ENCODE measurements at places on chromosomes 3 and 15.

- no peak for DNase-seq
Measured at GRCh38 chr3:139312416-139312815, 31.4 kb upstream of the MRPS22 start.

DNA sequence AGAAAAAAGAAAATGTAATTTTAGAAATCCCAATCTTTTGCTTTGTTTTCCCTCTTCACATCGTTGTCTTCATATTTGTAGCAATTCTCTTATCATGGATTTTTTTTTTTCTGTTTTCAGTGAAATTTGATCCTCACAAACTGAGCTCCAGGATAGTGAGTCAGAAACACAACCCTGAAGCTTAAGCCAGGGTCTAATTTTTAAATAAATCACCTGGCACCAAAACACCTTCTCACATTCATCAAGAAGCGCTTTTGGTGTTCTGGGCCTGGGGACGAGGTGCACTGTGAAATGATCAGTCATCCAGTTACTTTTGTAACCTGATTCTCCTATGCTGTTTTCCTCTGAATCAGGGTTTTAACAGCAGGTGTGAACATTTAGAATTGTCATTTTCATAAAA, 87.7 kb downstream of the REC114 start:
- no peak for DNase-seq

DNA sequence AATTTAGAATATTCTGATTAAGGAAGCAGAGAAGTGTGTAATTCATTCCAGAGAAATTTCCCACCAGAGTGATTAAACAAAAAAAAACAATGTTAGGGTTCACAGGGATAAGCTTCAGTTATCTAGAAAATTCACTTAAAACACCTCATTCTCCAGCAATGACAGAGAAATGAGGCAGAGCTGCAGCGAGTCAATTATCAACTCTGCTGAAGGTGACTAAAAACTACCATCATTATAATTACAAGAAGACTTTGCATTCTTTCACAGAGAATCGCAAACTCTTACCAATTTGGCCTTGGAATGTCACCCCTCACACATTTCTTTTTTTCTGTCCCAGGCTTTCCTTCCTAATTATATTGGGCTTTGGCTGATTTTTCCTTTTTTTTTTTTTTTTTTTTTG, 117.1 kb downstream of the RAB11A start:
- no peak for DNase-seq

- no peak for DNase-seq
Measured at GRCh38 chr3:185267193-185267592, 13.3 kb upstream of the EHHADH start.

DNA sequence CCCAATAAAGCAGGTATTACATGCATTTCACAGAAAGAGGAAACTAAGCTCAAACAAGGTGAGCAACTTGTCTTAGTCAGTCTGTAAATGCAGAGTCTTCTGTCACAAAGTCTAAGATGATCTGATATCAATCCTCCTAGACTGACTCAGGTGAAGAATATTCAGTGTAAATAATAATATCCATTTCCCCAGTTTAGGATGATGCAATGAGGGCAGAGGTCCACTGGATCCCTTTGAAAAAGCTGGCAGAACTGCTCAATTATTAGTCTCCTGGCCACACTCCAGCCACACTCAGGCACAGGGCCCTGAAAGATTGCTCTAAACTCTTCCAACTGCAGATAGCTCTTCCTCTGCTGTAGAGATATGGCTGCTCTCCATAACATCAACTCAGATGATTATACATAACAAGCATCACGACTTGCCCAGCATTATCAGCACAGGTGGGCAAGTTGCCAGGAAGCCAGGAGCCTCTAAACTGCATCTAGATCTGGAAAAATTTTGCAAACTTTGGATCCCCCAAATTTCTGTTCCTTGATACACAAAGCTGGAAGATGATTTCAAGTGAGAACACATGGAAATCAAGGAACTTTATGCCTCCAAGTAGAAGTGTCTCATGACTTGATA, 129.8 kb upstream of the CPNE4 start:
- no peak for DNase-seq

- no peak for DNase-seq
Measured at GRCh38 chr3:128495435-128495970, 2.5 kb upstream of the GATA2 start.

DNA sequence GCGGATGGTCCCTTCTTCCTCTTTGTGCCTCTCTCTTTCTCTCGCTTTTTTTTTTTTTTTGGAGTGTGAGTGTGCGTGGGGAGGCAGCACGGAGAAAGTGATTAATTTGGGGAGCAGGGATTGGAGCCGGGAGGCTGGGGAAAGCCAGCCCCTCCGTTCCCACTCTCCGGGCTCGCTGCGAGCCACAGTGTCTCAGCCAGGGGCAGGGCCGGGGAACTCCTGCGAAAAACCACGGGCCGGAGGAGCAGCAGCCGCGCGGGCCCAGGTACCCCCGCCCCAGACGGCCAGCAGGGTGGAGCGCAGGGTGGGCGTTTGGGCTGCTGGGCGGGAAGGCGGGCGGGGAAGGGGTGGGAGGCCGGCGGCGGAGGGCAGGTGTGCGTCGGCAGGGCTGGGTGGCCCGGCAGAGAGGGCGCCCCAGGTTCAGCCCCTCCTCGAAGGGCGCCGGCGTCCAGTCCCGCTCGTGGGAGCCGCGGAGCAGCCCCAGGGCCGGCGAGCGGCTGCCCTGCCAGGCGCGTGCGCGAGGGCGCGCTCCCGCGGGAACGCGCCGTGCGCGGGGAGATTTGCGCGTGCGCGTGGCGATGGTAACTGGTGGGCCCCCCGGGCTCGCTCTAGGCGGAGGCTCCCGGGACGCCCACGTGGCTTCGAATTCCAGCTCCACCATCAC, 1.4 kb downstream of the CHL1 start:
- no peak for DNase-seq

DNA sequence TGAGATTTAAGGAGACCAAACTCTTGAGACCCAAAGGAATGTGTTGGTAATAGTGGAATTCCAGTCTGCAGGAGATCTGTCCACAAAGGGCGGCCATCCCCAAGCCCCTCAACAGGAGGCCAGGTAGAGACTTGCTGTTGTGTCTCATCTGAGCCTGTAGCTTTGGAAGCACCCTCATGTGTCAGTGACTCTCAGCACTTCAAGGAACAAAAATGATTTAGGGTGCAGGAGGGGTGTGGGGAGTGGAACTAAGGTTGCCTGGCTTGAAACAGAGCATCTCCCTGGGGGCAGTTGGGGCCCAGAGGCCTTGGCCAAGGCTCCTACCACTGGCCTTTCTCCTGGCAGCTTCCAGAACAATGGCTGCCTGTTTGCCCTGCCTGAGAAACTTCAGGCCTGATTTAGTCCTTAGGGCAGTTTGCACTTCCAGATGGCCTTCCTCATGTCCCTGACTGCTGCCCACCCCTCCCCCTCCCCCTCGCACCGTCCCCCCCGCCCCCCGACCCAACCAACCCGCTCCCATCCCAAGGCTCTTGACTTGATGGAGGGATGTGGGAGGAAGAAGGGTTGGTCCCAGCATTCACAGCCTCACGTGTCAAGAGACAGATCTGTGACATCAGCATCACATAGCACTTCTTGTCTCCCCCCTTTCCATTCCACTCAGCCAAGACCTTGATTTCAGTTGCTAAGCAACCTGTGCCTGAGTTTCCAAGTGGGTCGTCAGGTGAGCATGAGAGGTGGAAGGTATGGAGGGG, 77.1 kb downstream of the CORO2B start:
- no peak for DNase-seq

GRCh38 chr3:149621218-149622005, 36.4 kb downstream of the WWTR1 start:
- DNase-seq, result no peak

GRCh38 chr3:46924921-46925584, 47.5 kb downstream of the PTH1R start:
- DNase-seq, result no peak

- no peak for DNase-seq
Measured at GRCh38 chr3:101725194-101725889, 928 bp downstream of the CEP97 start.

DNA sequence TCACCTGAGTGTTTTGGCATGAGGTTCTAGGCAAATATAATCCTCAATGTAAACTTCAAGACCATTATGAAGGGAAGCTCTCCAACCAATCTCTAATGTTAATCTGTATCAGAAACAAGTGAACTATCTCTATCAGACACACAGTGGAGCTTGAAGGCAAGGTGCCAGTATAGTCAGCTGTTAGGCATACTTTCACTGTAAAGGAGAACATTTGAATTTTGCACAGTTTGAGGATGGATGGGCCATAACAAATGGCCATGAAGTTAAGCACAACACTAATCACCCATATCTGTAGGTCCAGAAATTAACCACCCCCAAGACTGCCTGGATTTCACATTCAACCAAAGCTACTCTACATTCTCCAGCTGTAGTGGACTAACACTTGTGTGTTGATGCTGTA, 69.1 kb upstream of the LMOD3 start:
- no peak for DNase-seq

DNA sequence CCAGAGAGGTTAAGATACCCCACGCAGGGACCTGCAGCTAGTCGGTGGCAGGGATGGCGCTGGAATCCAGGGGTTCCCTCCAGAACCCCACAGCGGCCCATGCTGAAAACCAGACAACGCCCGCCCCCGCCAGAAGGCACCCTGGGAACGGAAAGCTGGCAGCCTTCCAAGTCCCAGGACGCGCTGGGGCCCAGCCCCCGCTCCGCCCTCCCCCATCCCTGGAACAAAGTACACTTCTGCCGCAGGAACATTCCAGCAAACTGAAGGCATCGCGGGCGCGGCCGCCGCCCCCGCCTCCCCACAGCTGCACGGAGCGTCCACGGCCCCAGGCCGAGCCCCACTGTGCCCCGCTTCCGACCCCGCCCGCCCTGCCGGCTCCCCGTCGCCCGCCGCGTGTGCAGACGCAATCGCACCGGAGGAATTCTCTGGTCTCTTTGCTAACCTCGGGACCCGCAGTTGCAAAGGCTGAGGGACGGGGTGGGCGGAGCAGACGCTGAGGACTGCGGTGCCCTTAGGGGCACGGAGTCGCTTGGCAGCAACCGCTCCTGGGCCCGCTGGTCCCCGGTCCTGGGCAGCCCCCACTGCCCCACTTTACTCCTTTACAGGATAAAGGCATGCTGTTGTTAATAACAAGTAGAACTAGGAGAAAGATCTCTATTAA, 44.8 kb upstream of the RNU6-1 start:
- DNase-seq, result peak; percentile 41

GRCh38 chr3:13704174-13704573, 155.2 kb downstream of the FBLN2 start:
- DNase-seq, result no peak

DNA sequence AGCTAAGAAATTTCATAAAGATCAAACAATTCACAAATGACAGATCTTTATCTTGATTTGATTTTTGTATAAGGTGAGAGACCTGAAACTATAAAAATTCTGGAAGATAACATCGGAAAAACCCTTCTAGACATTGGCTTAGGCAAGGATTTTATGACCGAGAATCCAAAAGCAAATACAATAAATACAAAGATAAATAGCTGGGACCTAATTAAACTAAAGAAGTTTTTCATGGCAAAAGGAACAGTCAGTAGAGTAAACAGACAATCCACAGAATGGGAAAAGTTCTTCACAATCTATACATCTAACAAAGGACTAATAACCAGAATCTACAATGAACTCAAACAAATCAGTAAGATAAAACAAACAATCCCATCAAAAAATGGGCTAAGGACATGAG, 116.9 kb upstream of the BCHE start:
- no peak for DNase-seq

- DNase-seq, result no peak
Measured at GRCh38 chr15:56866803-56867202, 51.6 kb upstream of the TCF12 start.

GRCh38 chr3:111541911-111542483, at the start of gene CD96:
Gene CD96, plus strand, starts transcription at chr3:111542197. Its CDS starts 52 bp downstream, at chr3:111542249.
- DNase-seq, result no peak

- no peak for DNase-seq
Measured at GRCh38 chr15:60407415-60407805, 9.6 kb upstream of the ANXA2 start.

GRCh38 chr15:76258460-76258859, 52.8 kb downstream of the ETFA start:
- no peak for DNase-seq

DNA sequence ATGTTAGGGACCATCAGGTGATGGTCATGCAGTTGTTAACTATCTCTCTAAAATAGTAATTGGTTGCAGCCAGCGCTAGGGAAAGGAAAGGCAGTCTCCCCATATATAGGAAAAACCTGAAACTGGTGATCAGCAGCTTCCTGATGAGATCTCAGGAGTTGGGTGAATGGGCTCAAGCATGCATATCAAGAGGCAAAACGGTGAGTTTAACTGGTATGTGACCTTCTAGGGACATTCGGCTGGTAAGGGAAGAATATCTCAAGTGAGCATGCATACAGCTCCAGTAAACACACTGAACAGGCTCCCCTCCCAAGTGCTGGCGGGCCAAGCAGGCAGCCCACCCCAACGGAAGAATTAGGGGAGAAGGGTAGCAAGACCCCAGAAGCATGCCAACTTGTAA, 49.3 kb upstream of the ROBO2 start:
- no peak for DNase-seq

DNA sequence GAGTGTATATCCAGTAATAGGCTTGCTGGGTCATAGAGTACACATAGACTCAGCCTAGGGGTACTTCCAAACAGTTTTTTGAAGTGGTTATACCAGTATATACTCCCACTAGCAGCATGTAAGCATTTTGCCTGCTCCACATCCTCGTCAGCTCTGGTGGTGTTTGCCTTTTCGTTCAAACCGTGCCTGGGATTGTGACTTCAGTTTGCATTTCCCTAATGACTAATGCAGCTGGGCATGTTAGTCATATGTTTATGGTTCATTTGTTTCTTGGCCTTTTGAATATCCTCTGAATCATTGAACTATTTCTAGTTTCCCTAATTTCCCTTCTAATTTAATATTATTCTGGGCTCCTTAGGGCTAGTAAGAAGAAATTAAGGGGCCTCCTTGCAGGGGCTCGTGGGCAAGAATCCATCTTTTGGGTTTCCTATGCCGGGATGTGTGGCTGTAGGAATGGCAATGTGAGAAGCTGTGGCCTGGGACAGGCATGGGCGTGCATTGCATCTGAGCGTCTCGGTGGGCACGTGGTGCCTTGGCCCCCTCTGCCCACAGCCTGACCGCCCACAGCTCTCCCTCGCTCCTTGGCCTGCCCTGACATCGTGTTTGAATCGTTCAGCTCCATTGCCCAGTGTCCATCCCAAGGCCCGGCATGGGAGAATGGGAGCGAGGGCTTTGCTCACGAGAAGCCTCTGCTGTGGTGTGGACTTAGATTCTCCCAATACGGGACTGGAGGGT, 26.4 kb downstream of the FAH start:
- DNase-seq, result no peak

GRCh38 chr3:132554437-132554836, 42.6 kb upstream of the ACKR4 start:
- DNase-seq, result no peak

GRCh38 chr3:53232641-53233377, 23.0 kb downstream of the TKT start:
- no peak for DNase-seq

GRCh38 chr3:38031022-38031994, 1.9 kb upstream of the PLCD1 start:
- DNase-seq, result peak; percentile 51

DNA sequence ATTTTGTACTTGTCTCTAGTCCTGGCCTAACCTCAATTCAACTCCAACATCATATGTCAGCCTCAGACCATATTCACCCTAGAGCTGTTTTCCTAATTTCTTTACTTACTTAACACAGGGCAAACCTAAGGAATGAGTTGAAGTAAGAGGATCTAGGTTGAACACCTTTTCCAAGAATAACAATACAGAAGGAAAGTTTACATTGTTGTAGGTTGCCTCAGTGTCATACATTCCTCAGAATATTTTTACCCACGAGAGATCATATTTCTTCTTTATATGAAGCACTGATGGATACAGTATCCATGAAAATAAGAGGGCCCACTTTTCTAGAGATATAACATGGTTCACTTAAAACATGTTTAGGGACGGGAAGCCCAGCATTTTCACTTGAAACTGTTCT, 369.5 kb downstream of the CNTN6 start:
- no peak for DNase-seq

GRCh38 chr15:62165104-62165792, at the start of gene C2CD4B:
Gene C2CD4B, minus strand, starts transcription at chr15:62165285. Its CDS starts 301 bp downstream, at chr15:62164984.
- DNase-seq, result no peak

All from omental fat pad (tissue), 4 donors.